ENCODE measurements at places on chromosomes 2 and 18. TPM values are rescaled to one million over a fixed set of nuclear protein-coding genes. Genes with fewer than 3 reads are reported as not detected.

Gene BCL11A
- total RNA-seq, result 0.27 TPM

Gene C2orf42
- total RNA-seq, result 14.6 TPM

Gene STARD6
- total RNA-seq, result not detected

Gene SERPINB2
- 28.1 TPM for total RNA-seq

Gene IL18R1
- 6.4 TPM for total RNA-seq

Gene TEX44
- total RNA-seq, result not detected

Gene RESP18
- not detected for total RNA-seq

Gene ICA1L
- 6.4 TPM for total RNA-seq

Gene MARS2
- 7.2 TPM for total RNA-seq

Gene GALR1
- total RNA-seq, result not detected

All from thoracic aorta endothelial cell (primary cell).